HS-5 (cell line): ENCODE measurements at places on chromosomes 2 and 18.

- no peak for DNase-seq
These were observed 88.2 kb upstream of the RAPGEF4 start for GRCh38 chr2:172647439-172647838.

DNA sequence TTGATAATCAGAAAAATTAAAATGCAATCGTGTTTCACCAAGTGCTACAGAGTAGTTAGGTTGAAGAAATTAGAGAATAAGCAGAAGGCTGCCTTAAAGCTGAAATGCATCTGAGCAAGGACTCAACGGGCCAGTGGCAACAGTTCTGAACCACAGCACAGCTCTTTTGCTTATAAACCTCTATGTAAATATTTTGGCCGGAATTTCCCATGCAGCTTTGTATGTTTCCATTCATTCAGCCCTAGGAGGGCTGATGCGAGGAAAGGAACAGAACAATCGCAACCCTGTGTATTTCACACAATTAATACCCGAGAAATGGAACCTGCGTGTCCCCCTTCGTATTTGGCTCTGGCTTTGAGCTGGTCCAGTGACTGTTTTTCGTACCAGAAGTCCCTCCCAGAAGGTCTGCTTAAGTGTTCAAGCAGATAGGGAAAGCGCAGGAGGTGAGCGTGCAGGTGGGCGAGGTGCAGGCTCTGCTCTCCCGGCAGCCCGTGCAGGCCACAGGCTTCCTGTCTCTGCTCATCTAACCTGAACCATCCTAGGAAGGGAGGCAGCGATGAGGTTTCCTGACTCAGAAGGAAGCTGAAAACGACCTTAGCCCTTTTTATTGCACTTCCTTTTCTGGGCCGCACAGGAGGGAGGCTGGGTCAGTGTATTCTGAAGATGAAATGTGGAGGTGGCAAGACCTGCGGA, 67.3 kb downstream of the ASB1 start:
- no peak for DNase-seq

- no peak for DNase-seq
These were observed 87.7 kb downstream of the PTGR3 start for GRCh38 chr18:75121266-75121665.

GRCh38 chr2:25014631-25015030, 27.2 kb upstream of the EFR3B start:
- no peak for DNase-seq
